Fibroblast of pulmonary artery (primary cell): ENCODE measurements at places on chromosomes 1 and 21.

- DNase-seq = no peak
Observed at GRCh38 chr1:16957731-16958130, 22.7 kb downstream of the MFAP2 start.

GRCh38 chr21:42258885-42259407 is 40.0 kb downstream of the ABCG1 start:
- DNase-seq = no peak

DNA sequence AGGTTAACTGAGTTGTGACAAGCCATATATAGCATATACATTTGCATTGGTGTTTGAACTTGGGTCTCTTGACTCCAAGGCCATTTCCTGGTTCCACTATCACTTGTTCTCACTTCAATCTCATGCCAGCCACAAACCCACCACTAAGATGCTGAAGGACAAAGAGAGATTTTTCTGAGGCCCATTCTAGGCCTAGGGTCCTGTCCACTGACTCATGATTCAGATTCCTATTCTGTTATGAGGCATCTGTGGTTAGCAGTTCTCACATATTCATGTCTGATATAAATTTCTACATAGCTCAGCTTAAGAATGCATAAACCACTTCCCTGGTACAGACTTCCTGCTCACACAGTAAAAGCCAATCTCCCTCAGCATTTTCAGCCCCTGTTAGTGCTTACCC is 326.1 kb upstream of the BEND5 start:
- peak; percentile 54 for DNase-seq

- no peak for DNase-seq
Observed at GRCh38 chr1:247110627-247111258, 6.6 kb upstream of the ZNF669 start.

DNA sequence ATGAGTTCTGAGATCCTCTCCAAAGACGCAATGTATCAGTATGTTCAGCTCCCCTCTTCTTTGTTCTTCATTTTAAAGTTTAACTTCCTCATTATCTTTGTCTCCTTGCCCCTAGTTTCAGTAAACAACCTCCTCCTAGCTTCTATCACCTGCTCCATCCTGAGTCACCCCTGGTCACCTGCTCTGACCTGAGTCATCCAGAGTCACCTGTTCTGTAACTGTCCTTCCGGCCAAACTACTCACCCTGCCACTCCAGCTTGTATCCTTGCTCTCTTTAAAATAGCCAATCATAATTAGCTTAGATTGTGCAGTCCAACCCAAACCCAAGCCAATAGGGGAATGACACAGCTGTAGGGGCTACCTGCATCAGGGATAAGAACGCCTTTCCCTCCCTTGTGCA is 332.0 kb downstream of the OLFM3 start:
- no peak for DNase-seq

GRCh38 chr1:7650801-7651200 is 120.3 kb upstream of the VAMP3 start:
- no peak for DNase-seq

DNA sequence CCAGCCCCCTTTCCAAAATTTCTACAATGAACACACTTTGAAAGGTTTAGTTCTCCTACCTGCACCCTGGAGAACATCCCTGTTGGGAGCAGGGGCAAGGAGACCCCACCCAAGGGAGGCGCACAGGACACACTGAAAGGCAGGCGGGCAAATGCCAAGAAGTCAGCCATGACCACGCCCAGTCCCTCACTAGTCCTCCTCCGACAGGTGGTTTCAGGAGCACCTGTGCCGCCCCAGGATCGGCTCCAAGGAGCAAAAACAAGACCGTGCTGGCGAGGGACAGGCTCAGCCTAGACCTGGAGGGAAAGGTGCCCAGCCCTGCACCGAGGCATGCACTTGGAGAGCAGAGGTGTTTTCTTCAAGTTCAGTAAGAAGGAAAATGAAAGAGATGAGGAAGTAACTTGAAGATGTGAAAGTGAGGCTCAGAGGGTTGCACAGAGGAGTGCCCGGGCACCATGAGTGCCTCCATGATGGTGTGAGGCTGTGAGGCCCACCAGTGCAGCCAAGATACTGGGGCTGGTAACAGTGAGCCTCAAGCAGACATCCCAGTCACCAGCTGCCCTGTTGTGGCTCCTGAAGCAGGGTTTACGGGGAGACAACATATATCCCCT is 19.6 kb upstream of the NADK start:
- DNase-seq = no peak
